Right renal pelvis (tissue), 4 donors: ENCODE measurements at places on chromosomes 5 and 9.

DNA sequence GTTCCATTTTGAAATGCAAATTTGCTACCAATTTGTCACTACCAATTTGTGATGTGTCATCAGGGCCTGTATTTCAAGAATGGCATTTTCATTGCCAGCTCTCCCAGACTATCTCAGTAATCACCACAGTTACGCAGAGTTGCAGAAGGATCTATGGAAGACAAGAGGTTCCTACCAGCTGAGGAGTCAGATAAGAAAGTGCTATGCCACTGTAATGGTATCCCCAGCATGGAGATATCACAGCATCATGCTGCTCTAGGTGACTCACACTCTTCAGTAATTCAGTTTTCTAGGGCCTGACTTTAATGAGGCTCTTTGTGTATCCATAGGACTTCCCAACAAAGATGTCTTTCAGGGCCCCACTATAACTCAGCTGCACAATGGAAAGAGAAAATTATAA is 490.3 kb downstream of the ARHGEF28 start:
- DNase-seq, result no peak

DNA sequence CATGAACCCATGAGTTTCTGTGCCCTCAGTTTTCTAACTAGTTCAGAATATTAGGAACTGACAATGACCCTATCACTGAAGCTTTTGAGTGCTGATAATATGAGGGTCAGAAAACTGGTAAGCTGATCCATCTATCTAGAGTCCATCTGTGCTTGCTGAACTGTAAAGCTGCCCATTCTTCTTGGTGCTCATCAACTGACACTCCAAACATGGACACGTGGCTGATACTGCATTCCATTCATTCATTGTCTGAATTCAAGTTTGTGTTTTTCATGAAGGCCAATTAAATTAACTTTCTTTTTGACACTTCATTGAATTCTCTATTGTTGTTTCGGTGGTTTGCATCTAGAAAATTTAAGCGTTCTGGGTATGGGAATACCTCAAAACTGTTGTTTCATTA is 17.6 kb downstream of the NREP start:
- DNase-seq, result no peak

DNA sequence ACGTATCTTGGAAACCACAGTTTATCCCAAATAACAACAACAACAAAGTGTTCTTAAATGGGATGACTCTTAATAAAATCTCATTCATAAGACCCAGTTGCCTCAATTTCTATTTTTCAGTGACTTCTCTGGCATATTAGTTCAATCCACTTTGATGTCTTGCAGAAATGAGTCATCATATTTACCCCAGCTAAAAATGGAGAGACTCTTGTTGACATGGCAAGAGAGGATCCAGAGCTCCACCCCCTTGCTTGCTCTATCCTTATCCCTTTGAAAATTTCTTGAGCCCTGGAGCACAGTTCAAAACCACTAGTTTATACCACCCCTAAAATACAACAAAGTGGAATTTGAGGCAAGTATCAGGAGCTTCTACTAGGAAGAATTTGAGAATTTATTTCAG is 20.8 kb downstream of the VCAN start:
- no peak for DNase-seq

- no peak for DNase-seq
Observed at GRCh38 chr9:38029915-38030638, 39.0 kb downstream of the SHB start.

- no peak for DNase-seq
Observed at GRCh38 chr9:113511047-113511521, 47.6 kb downstream of the RGS3 start.

DNA sequence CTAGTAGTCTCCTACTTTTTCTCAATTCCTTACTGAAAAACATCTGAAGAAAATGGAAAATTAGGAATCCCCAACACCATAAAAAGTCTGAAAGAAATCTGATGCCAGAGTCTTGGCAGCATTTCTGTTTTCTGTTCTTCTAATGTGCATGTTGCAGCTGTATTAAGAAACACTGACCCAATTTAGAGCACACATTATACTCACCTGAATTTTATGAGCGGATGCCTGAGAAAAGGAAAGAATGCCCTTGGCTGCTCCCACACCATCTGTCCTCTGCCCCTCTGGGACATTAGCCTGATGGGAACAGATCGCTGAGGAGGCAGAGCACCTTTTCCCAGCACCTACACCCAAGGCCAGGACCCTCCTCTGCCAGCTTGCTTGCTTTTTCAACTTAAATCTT is 14.1 kb upstream of the ANP32B start:
- no peak for DNase-seq
